CD8-positive, alpha-beta memory T cell (primary cell): ENCODE measurements at places on chromosomes 4 and X. TPM values are rescaled to one million over a fixed set of nuclear protein-coding genes. Genes with fewer than 3 reads are reported as not detected.

KDR gene
- not detected for total RNA-seq

TMEM150C gene
- not detected for total RNA-seq

NUP62CL gene
- 2.6 TPM for total RNA-seq

ATP6AP1 gene
- total RNA-seq: 43.0 TPM

GASK1B gene
- 0.48 TPM for total RNA-seq

RAB33A gene
- 10.6 TPM for total RNA-seq

ADGRL3 gene
- total RNA-seq: not detected

MFAP3L gene
- total RNA-seq: 3.3 TPM

PAGE1 gene
- not detected for total RNA-seq

DGKK gene
- not detected for total RNA-seq

MAGEA1 gene
- total RNA-seq: not detected

DNA sequence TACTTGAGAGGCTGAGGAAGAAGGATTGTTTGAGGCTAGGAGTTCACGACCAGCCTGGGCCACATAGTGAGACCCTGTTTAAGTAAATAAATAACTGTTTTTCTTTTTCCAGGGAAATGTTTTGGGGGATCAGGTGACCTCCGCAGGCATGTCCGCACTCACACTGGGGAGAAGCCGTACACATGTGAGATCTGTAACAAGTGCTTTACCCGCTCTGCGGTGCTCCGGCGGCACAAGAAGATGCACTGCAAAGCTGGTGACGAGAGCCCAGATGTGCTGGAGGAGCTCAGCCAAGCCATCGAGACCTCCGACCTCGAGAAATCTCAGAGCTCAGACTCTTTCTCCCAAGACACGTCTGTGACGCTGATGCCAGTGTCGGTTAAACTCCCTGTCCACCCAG is 30.5 kb downstream of the ZBTB49 start:
- no peak for DNase-seq

GRCh38 chr4:128305942-128306341 is 18.3 kb upstream of the PGRMC2 start:
- no peak for DNase-seq

GRCh38 chrX:107711521-107712181 is 63.9 kb downstream of the TSC22D3 start:
- no peak for DNase-seq

GRCh38 chr4:87088186-87088585 is 132.2 kb downstream of the KLHL8 start:
- DNase-seq: no peak

DNA sequence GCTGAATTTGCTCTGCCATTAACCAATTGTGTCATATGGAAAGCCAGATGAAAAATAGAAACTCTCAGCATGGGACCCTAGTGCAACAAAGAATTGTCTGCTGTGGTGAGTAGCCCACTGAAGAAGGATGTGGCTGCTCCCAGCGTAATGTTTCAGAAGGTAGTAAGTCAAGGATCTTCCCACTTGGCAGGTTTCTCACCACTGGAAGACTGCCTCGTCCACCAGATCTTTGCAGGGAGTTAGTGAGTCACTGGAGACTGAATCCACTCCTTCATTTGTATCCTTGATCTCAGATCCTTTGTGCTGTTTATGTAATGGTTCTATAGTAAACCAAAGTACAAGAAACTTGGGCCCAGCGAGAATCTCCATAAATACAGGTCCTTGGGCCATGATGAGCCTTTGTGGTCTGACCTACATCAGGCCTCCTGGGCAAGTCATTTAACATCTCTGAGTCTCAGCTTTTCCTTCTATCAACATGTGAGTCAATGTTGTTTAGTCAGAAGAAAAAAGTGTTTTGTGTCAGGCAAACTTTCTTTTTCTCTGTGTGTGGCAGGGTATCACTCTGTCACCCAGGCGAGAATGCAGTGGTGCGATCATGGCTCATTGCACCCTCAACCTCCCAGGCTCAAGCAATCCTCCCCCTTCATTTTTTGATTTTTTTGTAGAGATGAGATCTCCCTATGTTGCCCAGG is 78.0 kb upstream of the CCDC160 start:
- DNase-seq: no peak

DNA sequence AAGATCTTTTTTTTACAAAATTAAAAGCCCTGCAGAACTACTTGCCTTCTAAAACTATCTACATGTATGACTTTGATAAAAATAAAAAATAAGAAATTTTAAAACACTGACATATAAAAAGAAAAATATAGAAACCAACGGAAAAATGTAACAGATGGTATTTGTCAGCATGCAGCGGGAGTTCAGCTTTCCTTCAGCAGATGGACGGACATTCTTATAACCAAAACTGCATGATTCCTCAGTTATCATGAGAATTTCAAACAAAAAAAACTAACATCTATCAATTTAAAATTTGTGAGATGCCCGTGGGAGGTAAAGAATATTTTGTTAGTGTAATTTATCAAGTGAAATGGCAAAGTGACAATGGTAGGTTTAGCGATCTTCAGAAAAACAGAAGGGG is 23.2 kb downstream of the RWDD4 start:
- DNase-seq: no peak

DNA sequence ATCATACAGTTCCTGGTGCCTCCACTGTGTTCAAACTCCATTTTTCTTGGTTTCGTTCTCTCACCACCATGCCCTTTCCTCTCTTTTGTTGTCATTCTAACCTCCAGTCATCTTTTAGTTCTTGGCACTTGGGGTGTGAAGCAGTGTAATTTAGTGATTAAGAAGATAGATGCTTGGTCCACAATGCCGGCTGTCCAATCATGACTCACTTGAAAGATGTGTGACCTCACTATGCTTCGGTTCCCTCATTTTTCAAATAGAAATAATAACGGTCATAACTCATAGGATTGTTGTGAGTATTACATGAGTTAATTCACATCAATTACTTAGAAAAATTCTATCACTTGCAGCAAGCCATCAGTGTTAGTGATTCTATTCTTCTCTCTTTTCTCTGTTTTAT is 327.8 kb downstream of the ADGRL3 start:
- DNase-seq: no peak

DNA sequence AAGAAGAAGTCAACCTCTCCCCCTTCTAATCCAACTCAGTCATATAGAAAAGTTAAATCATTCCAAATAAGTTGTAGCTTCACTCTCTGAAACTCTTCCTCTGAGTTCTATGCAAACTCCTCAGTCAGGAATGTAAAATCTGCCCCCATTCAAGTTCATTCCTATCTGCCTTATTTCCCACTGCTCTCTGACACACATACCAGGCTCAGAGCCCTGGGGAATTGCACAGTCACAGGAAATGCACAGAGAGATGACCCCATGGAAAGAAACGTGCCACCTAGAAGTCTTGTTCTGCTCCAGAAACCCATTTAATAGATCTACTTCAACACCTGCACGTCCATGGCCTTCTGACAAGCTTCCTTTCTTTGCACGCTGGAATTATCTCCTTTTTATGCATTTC is 236.0 kb upstream of the VCX3A start:
- DNase-seq: no peak

- no peak for DNase-seq
Measured at GRCh38 chrX:109952985-109953905, 49.7 kb upstream of the TMEM164 start.

DNA sequence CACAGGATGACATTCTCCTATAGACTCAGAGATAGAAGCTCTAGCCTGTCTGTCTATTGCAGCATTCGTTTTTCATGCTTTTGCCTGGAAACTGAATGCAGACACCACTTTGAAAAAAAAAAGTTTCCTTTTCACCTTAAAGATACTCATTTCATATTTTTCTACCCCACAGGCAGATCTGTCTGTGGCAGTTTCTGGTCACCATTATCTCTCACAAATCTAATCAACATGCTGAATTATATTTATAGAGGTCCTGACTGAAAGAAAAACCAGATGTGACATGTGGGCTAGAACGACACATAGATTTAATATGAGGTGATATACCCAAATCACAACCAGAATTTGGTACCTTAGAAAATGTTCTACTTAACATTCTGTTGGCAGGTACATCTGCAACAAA is 28.2 kb downstream of the ADGRG4 start:
- no peak for DNase-seq

GRCh38 chrX:68503836-68504636 is 5.2 kb downstream of the YIPF6 start:
- peak; percentile 60 for DNase-seq

DNA sequence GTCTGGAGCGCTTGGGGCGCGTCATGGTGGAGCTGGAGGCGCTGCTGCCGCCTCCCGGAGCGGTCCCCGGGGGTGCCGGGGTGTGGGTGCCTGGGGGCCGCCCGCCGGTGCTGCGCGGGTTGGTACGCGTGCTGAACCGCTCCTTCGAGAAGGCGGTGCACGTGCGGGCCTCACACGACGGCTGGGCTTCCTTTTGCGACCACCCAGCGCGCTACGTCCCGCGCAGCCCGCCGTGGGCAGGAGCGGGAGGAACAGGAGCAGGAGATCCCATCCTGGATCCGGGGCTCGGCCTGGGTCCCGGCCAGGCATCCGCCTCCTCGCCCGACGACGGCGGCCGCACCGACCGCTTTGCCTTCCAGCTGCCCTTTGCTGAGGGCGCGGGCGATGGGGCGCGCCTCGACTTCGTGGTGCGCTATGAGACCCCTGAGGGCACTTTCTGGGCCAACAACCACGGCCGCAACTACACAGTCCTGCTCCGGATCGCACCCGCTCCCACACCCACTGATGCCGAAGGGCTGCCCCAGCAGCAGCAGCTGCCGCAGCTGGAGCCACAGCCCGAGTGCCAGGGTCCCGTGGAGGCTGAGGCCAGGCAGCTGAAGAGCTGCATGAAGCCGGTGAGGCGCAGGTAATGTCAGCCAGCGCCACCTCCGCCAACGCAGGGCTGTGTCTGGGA is 792 bp downstream of the PPP1R3F start:
- no peak for DNase-seq

- DNase-seq: peak; percentile 9
Measured at GRCh38 chrX:24395775-24396174, 35.3 kb downstream of the SUPT20HL1 start.

GRCh38 chrX:20668550-20668949 is 401.8 kb upstream of the RPS6KA3 start:
- no peak for DNase-seq

GRCh38 chr4:63589796-63590195 is 819.5 kb downstream of the TECRL start:
- no peak for DNase-seq

GRCh38 chrX:29617276-29617675 is 598.1 kb upstream of the MAGEB2 start:
- no peak for DNase-seq

DNA sequence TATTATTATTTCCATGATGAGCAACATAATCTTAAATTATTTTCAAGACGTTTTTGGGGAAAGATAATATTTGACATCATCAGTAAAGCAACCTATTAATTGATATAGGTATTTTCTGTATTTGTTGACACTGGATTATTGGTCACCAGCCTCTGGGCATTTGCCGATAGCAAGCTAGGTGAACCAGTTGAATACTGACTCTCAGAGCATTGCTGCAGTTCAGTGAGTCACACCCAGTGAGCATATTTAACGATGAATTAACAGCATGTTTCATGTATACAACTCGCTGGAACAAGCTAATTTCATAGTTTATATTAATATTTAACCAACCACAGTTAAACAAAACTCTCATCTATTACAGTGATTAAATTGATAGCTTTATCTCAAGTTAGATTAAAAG is 1006.0 kb upstream of the DIAPH2 start:
- no peak for DNase-seq

GRCh38 chrX:49878128-49878833 is 1.0 kb upstream of the USP27X start:
- no peak for DNase-seq

DNA sequence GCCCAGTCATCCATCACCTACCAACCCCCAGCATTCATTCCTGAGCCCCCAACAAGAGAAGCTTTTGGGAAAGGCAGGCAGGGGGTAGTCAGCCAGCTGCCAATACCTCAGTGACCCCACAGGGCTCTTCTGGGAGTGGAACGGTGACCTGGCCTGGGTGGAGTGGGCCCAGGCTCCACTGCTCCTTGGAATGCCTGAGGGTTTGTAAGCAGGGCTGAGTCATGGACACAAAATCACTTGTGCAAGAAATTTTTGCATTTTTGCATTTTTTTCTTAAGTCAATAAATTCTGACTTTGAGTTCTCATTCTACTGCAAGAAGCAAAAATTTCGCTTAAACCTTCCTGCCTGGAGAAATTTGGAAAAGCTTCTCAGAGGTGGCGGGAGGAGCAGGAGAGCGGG is 18.5 kb downstream of the SORCS2 start:
- DNase-seq: no peak

DNA sequence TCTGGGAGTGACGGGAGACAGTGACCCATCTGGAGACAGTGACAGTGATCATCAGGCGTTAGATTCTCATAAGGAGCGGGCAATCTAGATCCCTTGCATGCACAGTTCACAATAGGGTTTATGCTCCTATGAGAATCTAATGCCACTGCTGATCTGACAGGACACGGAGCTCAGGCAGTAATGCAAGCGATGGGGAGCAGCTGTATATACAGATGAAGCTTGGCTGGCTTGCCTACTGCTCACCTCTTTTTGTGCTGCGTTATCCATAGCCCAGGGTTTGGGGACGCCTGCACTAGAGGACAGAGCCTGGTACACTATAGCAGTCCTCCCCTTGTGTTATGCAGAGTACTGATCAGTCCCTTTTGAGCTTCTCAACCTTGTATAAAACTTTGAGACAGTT is 23.5 kb downstream of the NFKB1 start:
- DNase-seq: no peak

GRCh38 chr4:62199291-62199810 is 999.2 kb downstream of the ADGRL3 start:
- DNase-seq: no peak

- DNase-seq: no peak
Measured at GRCh38 chrX:16659321-16659720, 9.4 kb downstream of the S100G start.

- DNase-seq: no peak
Measured at GRCh38 chr4:107069049-107069448, 32.9 kb upstream of the DKK2 start.

GRCh38 chr4:16466581-16466980 is 240.3 kb upstream of the TAPT1 start:
- DNase-seq: no peak

- DNase-seq: no peak
Measured at GRCh38 chr4:84948056-84948455, 18.4 kb downstream of the WDFY3 start.

DNA sequence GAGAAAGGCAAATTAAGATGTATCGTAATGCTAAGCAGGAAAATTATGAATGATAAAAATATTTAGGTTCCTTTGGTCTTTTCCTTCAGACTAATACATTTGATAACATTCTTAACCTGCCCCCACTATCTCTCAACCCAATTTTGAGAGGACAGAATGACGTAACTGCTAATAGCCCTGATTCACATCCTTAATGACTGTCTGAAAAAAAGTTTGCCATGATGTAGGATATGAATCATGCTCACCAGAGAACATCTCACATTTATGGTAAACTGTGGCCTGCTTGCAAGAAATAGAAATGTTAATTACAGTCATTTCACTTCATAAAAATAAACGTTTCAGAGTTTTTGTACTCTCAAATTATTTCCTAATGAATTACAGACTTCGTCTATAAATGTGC is 128.0 kb upstream of the VEGFC start:
- DNase-seq: no peak
